ENCODE measurements at places on chromosomes 1 and 21.

DNA sequence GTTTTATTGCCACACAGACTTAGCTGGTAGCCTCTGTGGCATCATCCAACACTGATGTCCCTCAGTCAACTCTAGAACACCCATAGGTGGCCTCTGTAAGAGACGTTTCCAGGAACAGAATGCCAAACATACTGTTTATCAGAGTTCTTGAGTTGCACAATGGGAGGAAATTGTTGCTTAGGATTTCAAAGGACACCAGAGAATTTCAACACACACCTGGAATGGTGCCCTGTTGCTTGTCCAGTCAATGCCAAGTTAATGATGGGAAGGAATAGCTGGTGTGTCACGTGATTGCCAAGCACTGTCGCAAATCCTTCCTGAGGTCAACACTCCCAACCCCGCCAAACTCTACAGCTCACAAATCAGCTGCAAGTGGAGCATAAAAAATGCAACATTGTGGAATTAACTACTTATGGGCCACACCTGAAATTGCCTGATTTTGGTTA, 28.6 kb upstream of the DUSP23 start:
- peak; percentile 61 for DNase-seq

DNA sequence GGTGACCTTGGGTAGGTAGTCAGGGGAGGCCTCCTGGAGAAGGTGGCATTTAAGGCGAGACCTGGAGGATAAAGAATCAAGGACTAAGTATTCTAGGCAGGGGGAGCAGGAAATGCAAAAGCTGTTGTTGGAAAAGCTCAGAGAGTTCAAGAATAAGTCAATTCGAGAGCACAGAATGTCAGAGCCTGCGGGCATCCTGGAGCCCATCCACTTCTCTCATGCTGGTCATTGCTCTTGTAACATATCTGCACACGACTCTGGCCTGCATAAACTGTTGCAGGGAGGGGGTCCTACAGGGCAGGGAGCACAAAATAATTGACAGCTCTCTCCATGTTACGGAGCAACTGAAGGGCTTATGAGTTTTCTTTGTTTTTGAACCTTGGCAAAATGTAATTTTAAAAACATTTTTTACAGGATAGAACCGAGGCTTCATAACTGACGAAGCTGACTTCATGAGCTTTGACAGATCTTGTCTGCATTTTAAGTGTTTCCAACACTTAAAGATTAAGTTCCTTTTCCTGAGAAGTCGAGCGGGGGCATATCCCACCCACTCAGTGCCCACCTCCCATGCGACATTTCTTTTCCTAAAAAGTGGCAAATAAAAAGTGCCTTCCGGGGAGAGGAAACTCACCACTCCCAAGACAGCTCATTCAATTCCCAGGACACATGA, 4.2 kb downstream of the PLA2G5 start:
- no peak for DNase-seq

- no peak for DNase-seq
Measured at GRCh38 chr21:36589352-36589971, 109.5 kb upstream of the SIM2 start.

DNA sequence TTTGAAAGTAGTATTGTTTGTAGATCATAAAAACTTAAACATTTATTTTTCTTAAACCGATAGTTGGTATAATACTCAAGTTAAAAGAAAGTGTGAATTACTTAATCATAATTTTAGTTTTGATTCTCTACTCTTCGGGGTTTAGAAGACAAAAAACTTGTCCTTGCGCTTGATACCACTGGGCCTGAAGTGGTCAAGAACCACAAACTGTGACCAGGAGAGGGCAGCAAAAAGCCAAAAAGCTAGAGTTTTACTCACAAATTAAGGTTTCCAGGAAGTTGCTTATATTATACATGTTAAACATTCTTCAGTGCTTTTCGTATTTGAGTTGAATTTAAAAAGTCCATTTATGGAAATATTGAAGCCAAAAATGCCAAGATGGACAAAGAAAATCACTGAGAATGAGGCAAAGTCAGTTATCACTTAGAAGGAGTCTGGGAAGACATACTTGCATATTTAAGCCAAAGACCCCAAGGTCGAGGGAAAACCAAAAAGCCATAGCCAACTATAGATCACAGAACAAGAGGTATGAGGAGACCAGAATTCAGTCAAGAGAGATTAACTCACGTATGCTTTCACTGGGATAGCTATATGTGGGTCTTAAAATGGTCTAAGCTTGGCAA, 34.2 kb downstream of the EFCAB7 start:
- no peak for DNase-seq

GRCh38 chr1:159214149-159214760, 9.6 kb downstream of the ACKR1 start:
- DNase-seq, result no peak

DNA sequence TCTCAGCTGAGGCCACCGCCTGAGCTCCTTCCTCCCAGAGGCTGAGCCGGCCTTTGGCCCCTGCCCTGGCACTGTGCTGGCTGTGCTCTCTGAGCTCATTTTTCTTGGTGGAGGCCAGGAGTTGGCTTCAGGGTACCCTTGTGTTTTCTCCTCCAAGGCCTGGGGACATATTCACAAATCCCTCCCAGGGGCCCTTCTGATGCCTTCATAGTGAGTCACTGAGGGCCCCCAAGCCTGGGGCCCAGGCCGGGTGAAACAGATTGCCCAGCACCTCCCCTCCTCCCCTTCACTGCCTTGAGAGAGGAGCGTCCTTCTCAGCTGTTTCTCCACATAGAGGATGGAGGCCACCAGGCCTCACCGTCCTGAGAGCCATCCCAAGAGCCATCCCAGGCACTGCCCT, 105.8 kb downstream of the SIK1 start:
- no peak for DNase-seq

GRCh38 chr1:219330001-219330400, 156.3 kb downstream of the LYPLAL1 start:
- no peak for DNase-seq

GRCh38 chr21:45142469-45143308, 68.3 kb downstream of the ADARB1 start:
- DNase-seq, result peak; percentile 17

- DNase-seq, result peak; percentile 5
Measured at GRCh38 chr1:31054349-31054748, 11.2 kb downstream of the PUM1 start.

- DNase-seq, result no peak
Measured at GRCh38 chr1:195618287-195618686, 990.0 kb downstream of the KCNT2 start.

GRCh38 chr1:230067871-230068620, 1.0 kb downstream of the GALNT2 start:
- no peak for DNase-seq

- DNase-seq, result no peak
Measured at GRCh38 chr1:55230659-55231058, 15.5 kb upstream of the USP24 start.

- peak; percentile 36 for DNase-seq
Measured at GRCh38 chr1:85580872-85581801, 576 bp downstream of the CCN1 start.

GRCh38 chr1:157045250-157046218, at the start of gene ARHGEF11:
Gene ARHGEF11, minus strand, starts transcription at chr1:157045742. Its CDS starts 1,412 bp downstream, at chr1:157044330.
- DNase-seq, result peak; percentile 86

DNA sequence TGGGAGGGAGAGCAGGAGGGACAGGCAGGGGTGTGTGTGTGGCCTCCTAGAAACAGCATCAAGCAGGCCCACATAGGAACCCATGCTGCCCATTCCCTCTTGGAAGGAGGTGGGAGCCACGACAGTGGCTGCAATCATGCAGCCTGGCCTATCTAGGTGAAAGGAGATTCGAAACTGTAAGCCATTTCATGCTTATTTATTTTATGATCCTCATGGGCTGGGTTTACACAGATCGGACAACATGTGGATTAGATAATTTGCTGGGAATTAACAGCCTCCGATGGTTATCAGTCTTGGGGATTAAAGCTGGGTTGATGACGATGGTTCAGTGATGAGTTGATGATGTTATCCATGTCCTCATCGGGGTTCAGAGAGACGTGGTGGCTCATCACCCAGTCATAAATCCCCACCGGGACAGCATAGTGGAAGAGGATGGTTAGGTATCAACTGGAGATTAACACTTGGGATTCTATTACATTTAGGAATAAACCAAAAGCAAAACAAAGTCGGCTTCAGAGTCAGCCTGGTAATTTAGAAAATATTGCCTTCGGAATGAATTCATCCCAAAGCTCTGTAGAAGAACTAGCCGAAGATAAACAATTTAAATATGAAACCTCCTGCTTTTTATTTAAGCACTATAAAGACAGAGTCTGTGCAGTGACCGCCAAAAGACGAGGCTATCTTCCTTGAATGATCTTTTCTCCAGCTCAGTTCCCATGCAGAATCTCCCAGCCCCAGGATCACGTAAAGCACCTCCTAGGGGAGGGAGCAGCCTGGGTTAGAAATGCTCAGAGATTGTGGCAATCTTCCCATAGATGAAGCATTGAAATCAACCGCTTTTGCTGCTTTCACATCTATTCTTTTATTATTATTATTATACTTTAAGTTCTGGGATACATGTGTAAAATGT, 252.8 kb downstream of the FOXD2 start:
- no peak for DNase-seq

GRCh38 chr1:76110666-76111065, 36.1 kb downstream of the ST6GALNAC3 start:
- DNase-seq, result peak; percentile 67

GRCh38 chr21:22258821-22259220, 1260.6 kb downstream of the NCAM2 start:
- DNase-seq, result no peak

DNA sequence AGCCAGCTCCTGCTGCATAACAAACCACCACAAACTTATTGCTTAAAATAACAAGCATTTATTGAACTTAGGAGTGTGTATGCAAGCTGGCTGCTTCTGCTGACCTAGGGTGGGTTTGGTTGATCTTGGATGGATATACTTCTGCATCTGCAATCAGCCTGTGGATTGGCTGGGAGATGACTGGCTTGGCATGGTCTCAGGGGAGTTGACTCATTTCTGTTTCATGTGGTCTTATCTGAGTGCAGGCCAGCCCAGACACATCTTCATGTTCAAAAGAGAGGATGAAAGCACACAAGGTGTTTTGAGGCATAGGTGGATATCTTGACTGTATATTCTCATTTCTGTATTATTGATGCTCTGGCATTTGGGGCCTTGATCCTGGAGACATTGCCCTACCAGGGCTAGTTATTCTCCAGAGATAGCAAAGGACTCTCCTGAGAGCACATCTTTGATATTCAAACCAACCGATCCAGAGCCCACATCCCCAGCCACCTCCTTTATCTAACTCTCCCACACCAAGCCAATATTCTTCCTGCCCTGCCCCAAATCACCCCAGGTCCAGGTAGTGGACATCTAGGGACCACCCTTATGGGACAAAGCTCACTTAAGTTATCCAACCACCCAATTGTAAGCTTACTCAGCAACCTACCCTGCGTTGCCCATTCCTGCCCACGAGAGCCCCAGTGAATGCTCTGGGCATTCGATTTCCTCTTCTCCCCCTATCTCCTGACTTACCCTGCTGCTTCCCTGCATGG, 350.8 kb downstream of the PTPRU start:
- peak; percentile 29 for DNase-seq

GRCh38 chr1:247445526-247446356, 12.2 kb downstream of the OR2B11 start:
- DNase-seq, result no peak

DNA sequence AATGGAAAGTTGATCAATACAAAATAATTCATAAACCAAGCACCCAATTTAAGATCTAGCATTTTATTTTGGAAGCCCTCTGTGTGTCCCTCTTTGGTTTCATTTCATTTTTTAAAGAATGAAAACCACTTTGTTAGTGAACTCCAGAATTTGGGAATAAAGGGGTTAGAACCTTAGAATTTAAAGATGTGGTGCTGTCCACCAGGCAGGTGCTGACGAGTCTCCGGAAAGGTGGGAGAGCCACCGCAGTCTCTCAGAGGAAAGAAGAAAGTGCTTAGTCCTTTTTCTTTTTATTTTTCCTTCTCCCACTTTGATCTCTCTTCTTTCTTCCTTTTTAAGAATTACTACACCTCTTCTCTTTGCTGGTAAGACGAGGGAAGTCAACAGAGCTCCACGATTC, 20.5 kb upstream of the HIVEP3 start:
- DNase-seq, result no peak

DNA sequence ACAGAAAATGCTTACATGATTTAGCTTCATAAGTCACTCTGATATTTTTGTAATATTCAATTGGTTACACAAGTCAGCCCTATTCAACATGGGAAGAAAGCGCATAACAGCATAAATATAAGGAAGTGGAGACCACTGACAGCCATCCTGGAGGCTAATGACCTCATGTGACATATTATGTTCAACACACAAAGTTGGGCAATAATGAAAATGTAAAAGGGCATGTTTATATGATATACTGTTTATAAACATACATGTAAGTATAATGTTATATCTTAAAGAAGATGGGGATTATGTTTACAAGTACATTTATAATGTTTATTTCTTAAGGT, 30.2 kb downstream of the EVI5 start:
- no peak for DNase-seq

GRCh38 chr1:160704250-160704649, 7.4 kb downstream of the CD48 start:
- DNase-seq, result no peak

DNA sequence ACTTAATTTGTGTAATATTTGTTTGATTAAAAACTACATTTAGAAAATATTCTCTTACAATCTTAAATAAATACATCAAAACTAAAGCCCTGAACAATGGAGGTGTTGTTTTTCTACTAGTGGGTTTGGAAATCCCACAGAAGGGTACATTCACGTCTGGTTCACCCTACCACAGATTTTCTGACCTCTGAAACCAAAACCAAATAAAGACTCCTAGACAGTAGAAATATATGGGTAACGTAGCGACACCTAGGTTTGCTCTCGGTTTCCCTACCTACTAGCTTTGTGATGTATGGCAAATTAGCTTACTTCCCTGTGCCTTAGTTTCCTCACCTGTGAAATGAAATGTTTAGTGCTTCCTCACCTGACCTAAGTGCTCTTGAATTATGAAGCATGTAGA, 312.6 kb downstream of the DPYD start:
- DNase-seq, result no peak

GRCh38 chr1:18557621-18558465, 72.8 kb upstream of the PAX7 start:
- DNase-seq, result no peak

GRCh38 chr1:207838156-207839082, 72.5 kb downstream of the CD34 start:
- DNase-seq, result no peak

GRCh38 chr1:204344665-204345355, 14.9 kb downstream of the PLEKHA6 start:
- no peak for DNase-seq

GRCh38 chr1:111731956-111732355, 7.2 kb downstream of the INKA2 start:
- no peak for DNase-seq

GRCh38 chr1:5796028-5796427, 196.2 kb downstream of the NPHP4 start:
- DNase-seq, result no peak
